Jurkat, Clone E6-1 (cell line): ENCODE measurements at places on chromosomes 2 and 18.

- DNase-seq: no peak
These were observed 384.6 kb downstream of the STK39 start for GRCh38 chr2:167862782-167863181.

DNA sequence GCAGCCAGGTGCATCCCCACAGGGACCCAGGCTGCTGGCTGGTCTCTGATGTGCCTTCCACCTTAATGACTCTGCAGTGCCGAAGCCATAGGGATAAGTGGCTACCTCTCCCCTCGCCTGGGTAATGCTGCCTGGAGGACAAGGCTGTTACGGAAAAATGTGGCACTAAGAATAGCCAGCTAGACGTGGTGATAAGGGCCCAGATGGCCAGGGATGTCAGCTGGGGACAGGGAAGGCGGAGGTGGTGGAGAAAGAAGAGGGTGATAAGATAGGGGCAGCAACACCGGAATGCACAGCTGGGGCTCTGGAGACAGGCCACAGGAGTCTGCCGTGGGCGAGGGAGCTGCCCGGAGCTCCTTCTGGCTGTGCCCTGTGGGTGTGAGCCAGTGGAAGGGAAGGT, 170.6 kb downstream of the FHOD3 start:
- DNase-seq: no peak

GRCh38 chr2:148926981-148927401, 52.0 kb downstream of the KIF5C start:
- DNase-seq: no peak

GRCh38 chr18:58878640-58879039, 14.0 kb downstream of the ZNF532 start:
- DNase-seq: no peak

- no peak for DNase-seq
These were observed 377.8 kb downstream of the LNPK start for GRCh38 chr2:175624211-175624761.

GRCh38 chr2:8571792-8572499, 109.9 kb upstream of the ID2 start:
- no peak for DNase-seq

DNA sequence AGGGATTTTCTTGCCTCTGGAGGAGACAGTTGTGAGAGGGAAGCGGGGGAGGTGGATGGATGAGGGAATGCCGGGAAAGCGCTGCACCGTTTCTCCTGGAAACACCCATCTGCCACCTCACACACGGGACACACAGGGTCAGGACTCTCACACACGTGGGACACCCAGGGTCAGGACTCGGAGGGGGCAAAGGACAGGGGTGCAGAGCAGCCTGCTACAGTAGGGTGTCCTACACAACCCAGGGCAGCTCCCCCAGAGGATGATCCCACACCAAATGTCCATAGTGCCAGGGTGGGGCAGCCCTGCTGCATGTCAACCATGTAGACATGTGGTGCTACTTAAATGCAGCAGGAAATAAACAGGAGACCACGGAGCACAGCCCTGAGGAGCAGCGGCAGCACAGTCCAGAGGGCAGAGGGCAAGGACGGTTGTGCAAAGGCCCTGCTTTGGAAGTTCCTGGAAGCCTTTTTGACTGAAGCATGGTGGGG, 5.1 kb downstream of the RAMP1 start:
- no peak for DNase-seq

GRCh38 chr2:64223055-64223454, 78.8 kb upstream of the PELI1 start:
- DNase-seq: no peak

DNA sequence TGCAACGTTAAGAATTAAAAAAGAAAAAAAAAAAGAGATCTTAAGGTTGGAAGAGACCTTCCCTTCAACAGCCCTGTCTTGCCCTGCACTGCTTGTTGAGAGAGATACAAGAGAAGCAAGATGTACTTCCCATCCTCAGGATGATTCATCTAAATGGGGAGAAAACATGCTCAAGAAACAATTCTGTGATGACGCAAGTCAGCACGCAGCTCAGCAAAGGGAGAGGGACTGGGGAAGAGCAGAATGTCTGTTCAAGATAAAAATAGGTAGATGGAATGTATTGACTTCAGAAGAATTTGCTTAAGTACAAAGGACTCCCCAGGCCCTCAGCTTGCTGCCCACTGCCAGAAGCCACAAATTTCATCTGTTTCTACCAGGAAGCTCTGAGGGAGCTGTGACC, 198.2 kb upstream of the SPRED2 start:
- DNase-seq: no peak

GRCh38 chr2:24559473-24560113, 68.5 kb downstream of the NCOA1 start:
- DNase-seq: no peak

DNA sequence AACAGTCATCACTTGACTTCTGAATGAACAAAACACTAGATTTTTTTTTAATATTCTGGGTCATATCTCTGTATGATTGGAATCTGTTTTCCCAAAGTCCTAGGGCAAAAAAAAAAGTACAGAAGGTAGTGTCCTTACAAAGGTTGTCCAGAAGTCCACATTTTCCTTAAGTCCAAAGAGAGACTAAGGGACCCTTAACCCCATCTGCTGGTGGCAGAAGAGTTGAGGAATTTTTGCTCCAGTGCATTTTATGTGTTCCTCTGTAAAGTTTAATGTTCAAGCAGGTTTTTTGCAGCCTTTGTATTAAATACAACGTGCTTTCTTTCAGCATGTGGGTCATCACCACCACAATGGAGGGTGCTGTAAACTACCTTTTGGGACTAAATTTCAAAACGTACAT, 215.9 kb downstream of the SP3 start:
- no peak for DNase-seq

- no peak for DNase-seq
These were observed 30.8 kb downstream of the SH3YL1 start for GRCh38 chr2:233030-233429.

DNA sequence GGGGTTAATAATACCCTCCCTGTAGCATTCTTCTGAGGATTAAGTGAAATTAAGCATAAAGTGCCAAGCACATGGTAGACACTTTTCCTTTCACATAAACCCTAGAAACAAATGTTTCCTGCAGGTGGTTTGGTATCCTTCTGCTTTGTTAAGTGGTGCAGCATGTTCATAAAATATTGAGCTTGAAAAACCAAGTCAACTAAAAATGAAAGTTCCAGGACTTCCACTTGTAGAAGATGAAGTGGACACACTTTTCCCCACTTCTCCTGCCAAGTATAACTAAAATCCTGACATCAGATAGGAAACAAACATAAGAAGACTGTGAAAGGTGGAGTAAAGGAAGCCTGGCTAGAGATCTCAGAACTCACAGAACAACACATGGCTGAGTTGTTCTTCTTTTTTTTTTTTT, 90.5 kb downstream of the COLEC12 start:
- DNase-seq: peak; percentile 34

DNA sequence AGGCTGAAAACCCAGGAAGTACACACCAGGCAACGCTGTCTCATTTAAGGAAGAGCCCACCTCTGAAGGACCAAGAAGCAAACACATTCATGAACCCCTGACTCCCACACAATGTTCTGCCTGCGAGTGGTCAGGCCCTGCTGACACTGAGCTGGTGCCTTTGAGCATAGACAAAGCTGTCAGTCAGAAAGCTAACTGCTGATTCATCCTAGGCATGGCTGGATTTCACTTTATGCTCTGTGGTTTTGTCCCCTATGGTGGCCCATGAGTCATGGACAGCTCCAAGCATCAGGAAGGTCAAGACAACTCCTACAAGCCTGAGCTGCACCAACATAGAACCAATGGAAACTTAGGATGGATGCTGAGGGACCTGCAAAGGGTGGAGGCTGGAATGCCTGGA, 78.9 kb downstream of the UXS1 start:
- no peak for DNase-seq

- DNase-seq: no peak
These were observed 56.9 kb upstream of the ZNF397 start for GRCh38 chr18:35183886-35184285.

DNA sequence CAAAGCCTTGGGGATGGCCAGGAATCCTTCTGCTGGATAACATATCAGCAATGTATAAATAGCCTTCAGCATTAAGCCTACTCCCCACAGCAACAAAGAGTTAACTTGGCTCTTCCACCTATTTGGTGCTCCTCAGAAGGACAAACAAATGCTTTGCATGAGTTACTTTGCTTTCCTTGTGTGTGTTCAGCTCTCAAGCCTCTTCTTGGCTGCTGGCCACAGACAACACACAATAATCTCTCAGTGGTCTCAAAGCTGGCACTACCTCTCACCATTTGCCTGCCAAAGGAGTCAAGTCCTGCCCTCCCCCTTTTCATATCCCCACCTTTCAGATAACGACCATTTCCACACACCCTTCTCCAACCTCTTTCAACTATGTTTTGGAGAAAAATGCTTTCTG, 17.5 kb downstream of the FTCDNL1 start:
- DNase-seq: no peak

GRCh38 chr18:26624443-26624842, 76.1 kb upstream of the KCTD1 start:
- DNase-seq: no peak

GRCh38 chr2:73920577-73921545, 5.8 kb upstream of the DGUOK start:
- DNase-seq: no peak
